Lung (tissue), 17 donors: ENCODE measurements at places on chromosomes 13 and 19. TPM values are rescaled to one million over a fixed set of nuclear protein-coding genes. Genes with fewer than 3 reads are reported as not detected.
A peak's percentile ranks its signal among the peaks of the same experiment; 100 is the strongest.

GRCh38 chr13:86554066-86554465 is 754.8 kb upstream of the SLITRK6 start:
- no peak for DNase-seq
- H3K27ac ChIP-seq, result no peak overlapping the region
- H3K4me3 ChIP-seq, result no peak overlapping the region

DNA sequence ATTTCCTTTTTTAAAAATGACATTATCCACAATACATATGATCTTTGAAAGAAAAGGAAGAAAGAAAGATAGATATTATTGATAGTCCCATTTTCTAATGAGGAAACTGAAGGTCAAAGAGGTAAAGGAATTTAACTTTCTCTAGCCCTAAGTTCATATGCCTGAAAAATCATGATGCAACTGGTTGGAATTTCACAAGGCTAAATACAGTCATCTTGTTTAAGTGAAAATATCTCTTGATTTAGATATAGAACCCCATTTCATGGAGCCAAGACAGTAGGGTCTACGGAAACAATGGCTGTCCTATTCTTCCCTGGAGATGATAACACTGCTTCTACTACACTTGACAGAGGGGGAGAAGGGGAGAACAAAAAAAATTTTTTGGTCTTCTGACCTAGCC is 366.2 kb downstream of the DNAJC15 start:
- no peaks in the 10 kb centered on the region for H3K36me3 ChIP-seq
- H3K4me1 ChIP-seq, result peaks cover 34% of the 10 kb centered on the region
- peak; percentile 58 for DNase-seq

DNA sequence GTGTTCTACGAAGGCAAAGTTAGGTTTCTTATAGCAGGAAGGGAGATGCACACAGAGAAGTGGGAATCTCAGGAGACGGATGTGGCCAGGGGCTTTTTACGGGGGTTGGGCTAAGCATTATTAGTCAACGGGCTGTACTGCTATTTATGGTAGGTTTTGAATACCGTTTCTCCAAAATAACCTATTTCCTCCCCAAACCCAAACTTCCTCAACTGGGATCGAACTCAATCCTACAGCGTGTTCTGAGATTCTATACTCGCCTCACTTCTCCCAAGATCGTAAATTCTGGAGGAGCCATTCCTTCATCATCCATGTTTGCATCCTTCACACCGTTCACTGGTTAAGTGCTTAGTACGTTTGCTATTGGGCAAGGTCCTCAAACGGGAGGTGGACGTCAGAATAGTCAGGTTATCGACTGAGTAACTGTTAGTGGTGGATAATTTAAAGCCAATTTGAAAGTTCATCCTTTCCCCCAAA is 1.2 kb upstream of the TRIM13 start:
- H3K4me3 ChIP-seq, result peak overlapping the region; percentile 67
- no peaks in the 10 kb centered on the region for H3K27me3 ChIP-seq
- peaks cover 1% of the 10 kb centered on the region for H3K36me3 ChIP-seq
- peak overlapping the region; percentile 26 for H3K27ac ChIP-seq
- H3K4me1 ChIP-seq, result peaks cover 18% of the 10 kb centered on the region
- DNase-seq, result no peak

The KLF1 gene
- 3.0 TPM for total RNA-seq

GRCh38 chr19:32649751-32650150 is 25.2 kb downstream of the ANKRD27 start:
- peaks cover 27% of the 10 kb centered on the region for H3K36me3 ChIP-seq
- peak overlapping the region; percentile 74 for H3K27ac ChIP-seq
- no peak for DNase-seq
- no peak overlapping the region for H3K4me3 ChIP-seq

GRCh38 chr19:38149661-38150061 is 74.4 kb downstream of the DPF1 start:
- H3K27ac ChIP-seq, result no peak overlapping the region
- no peak overlapping the region for H3K4me3 ChIP-seq

The ZNF808 gene
- 20.2 TPM for total RNA-seq

DNA sequence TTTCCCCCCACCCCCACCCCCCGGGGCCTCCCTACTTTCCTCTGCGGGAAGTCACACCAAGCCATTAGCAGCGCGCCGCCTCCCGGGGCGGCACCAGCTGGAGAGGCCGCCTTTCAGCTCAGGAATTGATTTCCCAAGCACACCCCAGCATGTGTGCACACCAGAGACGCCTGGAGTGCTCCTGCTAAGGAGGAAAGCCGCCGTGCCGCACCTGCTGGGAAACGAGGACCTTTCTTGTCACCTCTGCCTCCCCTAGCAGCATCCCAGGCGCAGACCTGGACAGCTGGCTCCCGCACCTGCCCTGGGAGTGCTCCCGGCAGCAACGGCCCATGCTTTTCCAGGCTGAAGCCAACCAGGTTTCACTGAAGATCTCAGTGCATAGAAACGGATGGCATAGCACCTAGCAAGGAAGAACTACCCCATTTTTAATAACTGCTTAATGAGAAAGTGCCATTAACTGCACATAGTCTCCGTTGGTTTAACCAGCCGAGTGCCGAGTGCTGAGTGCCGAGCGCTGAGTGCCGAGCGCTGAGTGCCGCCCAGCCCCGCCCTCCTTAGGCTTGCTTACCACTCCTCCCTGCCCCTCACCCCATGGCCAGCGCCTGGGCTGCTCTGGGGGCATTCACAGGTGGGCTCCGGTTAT is 165.0 kb downstream of the USP12 start:
- DNase-seq, result peak; percentile 62
- no peaks in the 10 kb centered on the region for H3K27me3 ChIP-seq
- H3K4me1 ChIP-seq, result no peaks in the 10 kb centered on the region
- peak overlapping the region; percentile 9 for H3K4me3 ChIP-seq

GRCh38 chr13:24625331-24625731 is 54.9 kb upstream of the ATP12A start:
- no peak overlapping the region for H3K4me3 ChIP-seq
- H3K27me3 ChIP-seq, result no peaks in the 10 kb centered on the region
- peaks cover 5% of the 10 kb centered on the region for H3K4me1 ChIP-seq

The APC2 gene
- total RNA-seq, result 0.15 TPM

- no peaks in the 10 kb centered on the region for H3K36me3 ChIP-seq
- H3K27me3 ChIP-seq, result no peaks in the 10 kb centered on the region
- H3K4me1 ChIP-seq, result no peaks in the 10 kb centered on the region
- no peak overlapping the region for H3K4me3 ChIP-seq
- DNase-seq, result peak; percentile 91
Observed at GRCh38 chr19:35879770-35880317, 11.5 kb downstream of the APLP1 start.

- H3K36me3 ChIP-seq, result no peaks in the 10 kb centered on the region
- no peak overlapping the region for H3K4me3 ChIP-seq
Observed at GRCh38 chr13:75231235-75231634, 250.7 kb downstream of the TBC1D4 start.

GRCh38 chr19:29512748-29513147 is 13.0 kb upstream of the VSTM2B start:
- H3K4me1 ChIP-seq, result no peaks in the 10 kb centered on the region
- no peak overlapping the region for H3K4me3 ChIP-seq
- no peaks in the 10 kb centered on the region for H3K36me3 ChIP-seq
- DNase-seq, result no peak
- H3K27me3 ChIP-seq, result no peaks in the 10 kb centered on the region
- no peak overlapping the region for H3K27ac ChIP-seq

The ZNF493 gene
- total RNA-seq, result 18.2 TPM

The CD177 gene
- 13.7 TPM for total RNA-seq

The RASAL3 gene
- total RNA-seq, result 13.3 TPM

The MUC16 gene
- total RNA-seq, result 1.1 TPM

DNA sequence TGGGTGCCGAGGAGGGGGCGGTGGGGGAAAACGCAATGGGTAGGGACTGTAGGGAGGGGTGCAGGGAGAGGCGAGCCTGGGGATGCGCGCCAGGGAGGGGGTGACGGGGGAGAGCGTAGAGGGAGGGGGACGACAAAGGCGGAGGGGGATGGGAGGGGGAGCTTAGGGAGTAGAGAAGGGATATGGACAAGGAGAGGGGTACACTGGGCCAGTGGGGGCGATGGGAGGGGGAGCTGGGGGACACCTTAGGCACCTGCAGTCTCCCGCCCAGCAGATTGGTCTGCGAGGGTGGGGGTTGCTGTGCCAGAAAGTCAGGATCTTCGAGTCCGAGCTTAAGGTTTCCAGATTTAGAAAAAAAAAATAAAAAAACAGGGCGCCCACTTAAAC is 15.7 kb downstream of the CCDC124 start:
- peaks cover 10% of the 10 kb centered on the region for H3K36me3 ChIP-seq
- no peak overlapping the region for H3K4me3 ChIP-seq
- no peak overlapping the region for H3K27ac ChIP-seq
- H3K4me1 ChIP-seq, result peaks cover 8% of the 10 kb centered on the region
- no peak for DNase-seq

GRCh38 chr13:105464249-105464648 is 1071.2 kb downstream of the EFNB2 start:
- no peak for DNase-seq
- H3K27ac ChIP-seq, result no peak overlapping the region
- H3K27me3 ChIP-seq, result no peaks in the 10 kb centered on the region
- H3K4me3 ChIP-seq, result no peak overlapping the region

DNA sequence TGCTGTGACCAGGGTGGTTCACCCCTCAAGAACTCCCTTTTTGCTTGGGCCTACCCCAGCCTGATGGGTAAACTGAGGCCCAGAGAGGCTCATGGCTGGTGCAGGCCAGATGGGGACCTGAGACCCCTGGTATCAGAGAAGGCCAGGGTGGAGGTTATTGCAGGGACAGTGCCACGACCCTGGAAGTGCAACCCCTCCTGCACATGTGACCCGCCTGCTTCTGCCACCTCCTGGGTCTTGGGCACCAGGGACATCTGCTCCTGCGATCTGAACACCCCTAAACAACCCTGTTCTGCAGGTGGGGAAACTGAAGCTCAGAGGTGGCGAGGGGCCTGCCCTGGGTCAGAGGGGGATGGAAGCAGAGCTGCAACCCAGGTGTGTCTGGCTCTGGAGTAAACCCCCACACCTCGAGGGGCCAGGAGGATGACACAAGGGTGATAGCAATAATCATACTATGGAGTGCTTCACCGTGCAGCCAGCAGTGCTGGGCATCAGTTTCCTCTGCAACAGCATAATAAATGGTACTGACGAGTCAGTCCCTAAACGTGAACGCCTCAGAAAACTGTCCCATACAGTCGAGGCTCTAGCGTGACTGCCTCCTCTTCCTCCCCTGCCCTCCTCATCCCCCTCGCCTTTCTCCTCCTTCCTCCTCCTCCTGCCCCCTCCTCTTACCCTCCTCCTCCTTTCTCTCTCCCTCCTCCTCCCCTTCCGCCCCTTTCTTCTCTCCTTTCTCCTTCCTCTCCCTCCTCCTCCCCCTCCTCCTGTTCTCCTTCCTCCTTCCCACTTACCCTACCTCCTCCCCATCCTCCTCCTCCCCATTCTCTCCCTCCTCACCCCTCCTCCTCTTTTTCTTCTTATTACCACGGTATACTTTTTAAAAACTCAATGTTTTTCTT is 4.3 kb downstream of the YJEFN3 start:
- peaks cover 3% of the 10 kb centered on the region for H3K36me3 ChIP-seq
- peaks cover 2% of the 10 kb centered on the region for H3K27me3 ChIP-seq
- peaks cover 5% of the 10 kb centered on the region for H3K4me1 ChIP-seq
- no peak for DNase-seq

GRCh38 chr13:112330066-112330465 is 46.1 kb upstream of the SPACA7 start:
- no peaks in the 10 kb centered on the region for H3K36me3 ChIP-seq
- DNase-seq, result no peak
- no peaks in the 10 kb centered on the region for H3K4me1 ChIP-seq
- H3K4me3 ChIP-seq, result no peak overlapping the region
- no peak overlapping the region for H3K27ac ChIP-seq
- H3K27me3 ChIP-seq, result peaks cover 46% of the 10 kb centered on the region

- peaks cover 19% of the 10 kb centered on the region for H3K4me1 ChIP-seq
- no peaks in the 10 kb centered on the region for H3K36me3 ChIP-seq
- no peak for DNase-seq
- no peak overlapping the region for H3K4me3 ChIP-seq
Observed at GRCh38 chr13:25677956-25678355, 306.2 kb downstream of the ATP8A2 start.

DNA sequence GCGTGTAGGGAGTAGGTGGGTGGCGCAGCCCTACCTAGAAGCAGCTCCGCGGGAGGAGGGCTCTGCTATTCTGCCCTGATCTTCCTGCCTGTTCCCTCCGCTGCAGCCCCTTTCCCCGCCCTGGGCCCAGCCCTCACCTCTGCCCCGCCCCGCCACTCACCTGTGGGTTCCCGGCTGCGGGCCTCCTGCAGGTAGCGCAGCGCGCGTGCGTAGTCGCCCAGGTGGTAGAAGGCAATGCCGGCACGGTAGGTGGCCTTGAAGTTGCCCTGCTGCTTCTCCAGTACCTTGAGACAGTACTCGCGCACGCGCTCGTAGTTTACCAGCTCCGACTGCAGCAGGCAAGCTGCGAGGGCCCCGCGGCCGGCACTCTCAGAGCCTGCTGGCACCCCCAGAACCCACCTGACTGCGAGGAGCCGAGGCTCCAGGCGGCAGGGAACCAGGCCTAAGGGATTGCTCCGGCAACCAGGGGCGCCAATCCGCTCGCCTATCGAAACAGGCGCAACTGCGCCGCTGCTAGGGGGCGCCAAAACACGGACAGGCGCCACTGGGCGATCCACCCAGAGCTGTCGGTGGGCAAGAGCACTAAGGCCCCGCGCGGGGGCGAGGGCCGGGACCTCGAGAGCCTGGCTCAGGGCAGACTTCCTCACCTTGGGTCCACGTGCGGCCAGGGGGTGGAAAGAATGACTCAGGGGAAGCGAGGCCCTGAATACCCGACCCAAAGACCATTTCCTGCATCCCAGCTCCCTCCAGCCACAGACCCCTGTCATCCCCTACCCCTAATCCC is 965 bp downstream of the TTC9B start:
- peaks cover 6% of the 10 kb centered on the region for H3K27me3 ChIP-seq
- H3K27ac ChIP-seq, result no peak overlapping the region
- no peak for DNase-seq
- no peaks in the 10 kb centered on the region for H3K36me3 ChIP-seq
- peaks cover 10% of the 10 kb centered on the region for H3K4me1 ChIP-seq
- H3K4me3 ChIP-seq, result no peak overlapping the region

- peaks cover 1% of the 10 kb centered on the region for H3K36me3 ChIP-seq
- no peak overlapping the region for H3K4me3 ChIP-seq
Observed at GRCh38 chr13:110233951-110234280, 73.0 kb downstream of the COL4A1 start.

DNA sequence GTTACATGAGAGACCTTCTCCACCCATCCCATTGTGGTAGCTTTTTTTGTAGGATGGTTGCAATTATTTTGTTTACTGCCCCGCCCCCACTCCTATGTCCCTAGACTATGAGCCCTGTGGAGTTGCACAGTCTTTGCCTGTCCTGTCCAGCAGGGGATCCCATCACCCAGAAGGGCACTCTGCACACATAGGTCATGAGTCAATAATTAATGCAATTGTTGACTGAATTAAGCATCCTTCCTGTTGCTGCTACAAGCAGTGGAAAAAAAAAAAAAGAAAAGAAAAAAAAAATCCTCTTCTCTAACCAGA is 14.2 kb downstream of the C19orf81 start:
- H3K4me1 ChIP-seq, result no peaks in the 10 kb centered on the region
- peaks cover 19% of the 10 kb centered on the region for H3K27me3 ChIP-seq
- H3K27ac ChIP-seq, result no peak overlapping the region
- no peak for DNase-seq

GRCh38 chr13:50543141-50543540 is 300.4 kb downstream of the DLEU7 start:
- peaks cover 19% of the 10 kb centered on the region for H3K4me1 ChIP-seq
- no peak overlapping the region for H3K4me3 ChIP-seq
- no peak for DNase-seq
- H3K27me3 ChIP-seq, result no peaks in the 10 kb centered on the region
- no peak overlapping the region for H3K27ac ChIP-seq
- H3K36me3 ChIP-seq, result no peaks in the 10 kb centered on the region

The INSL3 gene
- total RNA-seq, result not detected
